ENCODE measurements at places on chromosomes 6 and 20.

GRCh38 chr6:167832497-167833395 is 6.0 kb downstream of the AFDN start:
- no peak for DNase-seq

DNA sequence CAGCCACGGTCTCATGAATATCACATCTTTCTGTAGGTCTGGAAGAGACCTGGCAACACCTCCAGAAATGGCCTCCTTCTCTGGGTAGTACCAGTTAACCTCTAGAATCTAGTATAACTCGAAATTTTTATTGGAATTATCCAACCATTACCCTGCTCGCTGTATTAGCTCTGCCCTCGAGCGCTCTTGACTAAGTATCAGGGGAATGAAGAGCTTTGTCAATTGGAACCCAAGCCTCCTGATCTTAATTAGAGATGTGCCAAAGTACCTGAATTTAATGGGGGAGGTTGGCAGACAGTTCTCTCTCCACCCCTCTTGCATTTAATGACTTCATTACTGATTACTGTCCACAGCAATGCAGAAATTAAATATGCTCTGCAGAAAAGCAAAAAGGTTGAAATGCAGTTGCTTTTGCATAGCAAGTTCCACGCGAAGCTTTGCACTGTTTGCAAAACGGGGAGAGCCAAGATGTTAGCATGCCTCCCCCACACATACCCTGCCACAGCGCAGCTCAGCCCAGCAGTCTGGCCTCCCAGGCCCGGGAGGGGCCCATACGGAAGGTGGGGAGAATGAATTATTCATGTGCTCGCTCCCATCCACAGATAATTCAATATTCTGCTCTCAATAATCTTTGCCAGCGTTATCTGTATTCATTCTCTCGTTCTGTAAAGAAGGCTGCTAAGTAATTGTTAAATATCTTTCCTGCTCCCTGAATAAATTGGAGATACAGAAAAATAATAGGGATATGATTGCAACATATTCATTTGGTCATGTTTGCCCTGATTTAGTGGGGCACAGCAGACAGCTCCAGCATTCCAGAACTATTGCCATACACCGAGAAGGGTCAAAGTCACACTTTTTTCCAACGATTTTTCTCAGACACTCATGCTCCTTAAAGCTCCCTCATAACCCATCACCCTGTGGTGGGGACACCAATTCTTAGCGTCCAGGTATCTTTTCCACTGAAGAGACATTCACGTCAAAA is 305.8 kb downstream of the CDH26 start:
- DNase-seq = no peak

GRCh38 chr20:20073801-20074371 is 21.6 kb downstream of the CFAP61 start:
- DNase-seq = no peak

DNA sequence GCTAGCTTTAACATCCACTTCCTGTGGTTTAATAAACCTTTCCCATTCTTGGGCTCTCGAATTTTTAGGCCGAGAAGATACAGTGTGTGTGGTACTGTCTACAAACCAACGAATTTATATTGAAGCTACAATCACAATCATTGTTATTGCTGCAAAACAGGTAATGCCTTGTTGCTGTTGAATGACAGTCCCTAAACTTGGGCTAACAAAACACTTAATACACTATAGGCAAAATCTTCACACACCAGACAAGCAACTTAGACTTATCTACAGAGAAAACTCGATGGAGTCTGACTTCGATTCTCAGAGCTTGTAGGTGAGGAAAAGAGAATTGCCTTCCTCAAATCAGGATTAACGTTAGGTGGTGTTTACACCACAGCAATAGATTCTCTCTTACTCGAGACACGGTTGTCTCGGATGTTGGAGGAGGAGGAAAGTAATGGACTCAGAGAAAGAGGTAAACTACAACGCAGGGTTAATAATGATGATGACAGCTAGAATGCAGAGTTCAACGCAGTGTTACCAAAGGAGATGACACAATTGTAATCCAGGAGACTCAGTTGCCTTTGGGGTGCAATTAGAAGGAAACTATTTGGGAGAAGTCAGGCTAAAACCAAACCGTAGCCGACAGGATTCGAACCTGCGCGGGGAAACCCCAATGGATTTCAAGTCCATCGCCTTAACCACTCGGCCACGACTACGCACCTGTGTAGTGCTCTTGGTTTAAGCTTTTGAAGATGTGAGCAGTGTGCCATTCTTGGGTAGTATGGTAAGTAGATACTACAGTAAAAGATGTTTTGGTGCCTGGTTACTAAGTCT is 32.5 kb upstream of the ZNF184 start:
- DNase-seq = no peak

GRCh38 chr20:33679758-33680485 is 5.7 kb upstream of the NECAB3 start:
- no peak for DNase-seq

- DNase-seq = no peak
These were observed 140.9 kb downstream of the THBS2 start for GRCh38 chr6:169112483-169113320.

DNA sequence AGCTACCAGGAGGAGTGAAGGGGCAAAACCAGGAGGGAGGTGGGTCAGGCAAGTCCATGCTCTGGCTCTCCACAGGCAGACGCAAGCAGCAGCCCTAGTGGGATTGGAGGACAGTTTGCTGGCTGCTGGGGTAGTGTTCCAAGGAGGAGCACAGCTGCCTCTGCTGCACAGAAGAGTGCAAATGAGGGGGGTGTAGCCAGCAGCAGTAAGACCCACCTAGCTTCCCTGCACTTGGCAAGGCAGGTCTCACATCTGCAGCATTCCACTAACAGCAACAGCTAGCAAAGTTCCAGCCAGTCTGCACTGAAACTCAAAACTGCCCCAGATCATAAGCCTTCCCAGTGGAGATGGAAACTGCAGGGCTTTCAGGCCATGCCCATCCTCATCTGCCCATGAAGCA is 405.0 kb downstream of the UTRN start:
- no peak for DNase-seq

GRCh38 chr20:34328928-34329677 is 25.9 kb upstream of the AHCY start:
- DNase-seq = no peak

- no peak for DNase-seq
These were observed 123.8 kb downstream of the RFPL4B start for GRCh38 chr6:112470950-112471349.

GRCh38 chr6:106087548-106088325 is 1.6 kb downstream of the PRDM1 start:
- DNase-seq = no peak

DNA sequence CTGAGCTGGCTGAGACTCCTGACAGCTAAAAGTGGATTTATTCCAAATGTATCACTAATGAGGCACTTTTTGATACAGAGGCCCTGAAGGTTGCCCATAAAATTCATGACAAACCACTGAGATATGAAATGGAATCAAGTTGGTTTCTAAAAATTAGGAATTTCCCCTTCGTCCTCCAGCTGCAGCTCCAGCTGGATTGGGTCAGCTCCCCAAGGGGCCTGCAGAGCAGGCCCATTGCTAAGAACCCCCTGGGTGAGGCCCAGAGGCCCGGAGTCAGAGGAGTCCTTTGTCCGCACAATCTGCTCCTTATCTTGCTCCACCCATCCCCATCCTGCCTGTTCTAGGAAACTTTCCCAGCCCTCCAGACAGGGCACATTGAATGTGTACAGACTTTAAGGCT is 163.5 kb upstream of the TOP1 start:
- DNase-seq = no peak

DNA sequence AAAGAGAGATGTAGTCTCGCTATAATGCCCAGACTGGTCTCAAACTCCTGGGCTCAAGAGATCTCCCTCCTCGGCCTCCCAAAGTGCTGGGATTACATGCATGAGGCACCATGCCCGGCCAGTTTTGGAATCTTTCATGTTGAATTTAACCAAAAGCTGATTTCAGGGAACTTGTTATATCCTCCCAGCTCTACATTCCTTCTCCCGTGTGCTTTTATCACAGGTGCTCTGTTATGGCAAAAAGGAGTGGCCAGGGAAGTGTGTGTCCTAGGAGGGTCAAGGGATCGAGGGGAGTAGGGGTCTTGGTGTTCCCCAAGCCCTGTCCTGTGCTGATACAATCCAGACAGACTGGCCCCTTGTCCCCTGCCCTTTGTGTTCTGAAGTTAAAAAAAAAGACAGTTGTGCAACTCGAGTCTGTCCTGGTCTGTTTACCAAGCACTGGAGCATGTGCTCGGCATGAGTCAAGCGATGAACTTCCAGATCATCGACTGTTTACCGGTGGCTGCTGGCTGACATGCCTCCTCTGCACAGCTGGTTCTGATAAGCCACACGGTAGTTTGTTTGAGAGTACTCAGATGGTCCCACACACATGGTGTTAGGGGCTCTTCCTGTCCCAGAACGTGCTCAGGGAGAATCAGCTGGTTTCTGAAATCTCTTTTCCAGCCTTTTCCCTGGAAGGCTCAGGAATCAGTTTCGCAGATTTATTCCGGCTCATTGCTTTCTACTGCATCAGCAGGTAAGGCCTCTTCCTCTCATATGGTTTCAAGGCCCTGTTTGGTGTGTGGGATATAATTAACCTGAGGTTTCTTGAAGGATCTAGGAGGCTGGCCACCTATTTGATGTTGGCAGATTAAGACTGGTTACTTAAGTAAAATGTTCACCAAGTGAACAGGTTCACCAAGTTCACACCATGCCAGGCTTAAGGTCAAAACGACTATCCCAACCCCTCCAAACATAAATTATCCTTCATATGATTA is 52.6 kb upstream of the NAA20 start:
- DNase-seq = no peak

GRCh38 chr6:98928688-98929087 is 19.1 kb downstream of the FBXL4 start:
- no peak for DNase-seq

GRCh38 chr6:98848539-98849242 is 14.3 kb downstream of the POU3F2 start:
- no peak for DNase-seq

DNA sequence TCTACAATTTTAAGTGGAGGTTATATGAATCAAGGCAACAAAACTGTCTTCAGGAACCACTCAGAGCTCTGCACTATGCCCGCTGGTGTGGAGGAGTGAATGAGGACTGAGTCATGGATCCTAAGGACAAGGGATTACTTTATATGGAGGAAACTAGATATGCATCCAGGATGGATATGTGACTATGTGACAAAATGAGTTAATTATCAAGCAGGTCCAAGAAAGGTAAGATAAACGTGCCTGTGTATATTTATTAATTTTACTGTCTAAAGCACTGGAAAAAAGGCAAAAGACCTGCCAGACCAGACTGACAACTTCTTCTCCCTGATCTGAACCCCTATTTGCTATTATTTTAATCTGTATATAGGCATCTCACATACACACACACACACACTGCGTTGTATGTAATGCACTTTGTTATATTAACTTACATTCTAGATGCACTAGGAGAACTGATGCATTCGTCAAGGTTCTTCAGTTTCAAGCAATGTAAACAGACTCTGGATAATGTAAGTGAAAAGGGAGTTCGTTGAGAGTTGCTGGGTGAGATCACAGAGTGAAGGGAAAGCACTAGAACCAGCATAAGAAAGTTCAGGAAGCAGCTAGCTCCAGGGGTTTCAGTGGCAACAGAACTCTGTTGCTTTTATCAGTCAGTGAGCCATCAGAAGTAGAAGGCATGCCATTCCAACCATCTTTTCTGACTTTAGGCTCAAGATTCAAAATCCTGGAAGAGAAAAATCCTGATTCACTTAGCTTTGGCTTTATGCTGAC is 26.4 kb upstream of the ADGRG6 start:
- DNase-seq = no peak

DNA sequence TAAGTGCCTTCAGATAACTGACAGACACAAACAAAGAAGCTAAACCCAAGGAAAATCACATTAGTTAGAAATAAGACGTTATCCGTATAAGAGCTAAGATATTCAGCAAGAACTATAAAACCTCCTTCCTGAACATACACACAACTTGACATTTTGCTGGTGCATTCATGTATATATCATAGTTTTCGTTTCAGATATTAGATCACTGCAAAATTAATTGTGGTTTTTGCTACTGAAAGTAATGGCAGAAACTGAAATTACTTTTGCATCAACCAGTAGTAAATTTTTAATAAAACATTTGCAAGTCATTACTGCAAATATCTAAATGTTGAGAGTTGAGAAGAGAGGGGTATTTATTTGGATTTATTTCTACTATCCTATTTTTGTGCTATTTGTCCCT is 26.1 kb upstream of the KCNQ5 start:
- DNase-seq = no peak

DNA sequence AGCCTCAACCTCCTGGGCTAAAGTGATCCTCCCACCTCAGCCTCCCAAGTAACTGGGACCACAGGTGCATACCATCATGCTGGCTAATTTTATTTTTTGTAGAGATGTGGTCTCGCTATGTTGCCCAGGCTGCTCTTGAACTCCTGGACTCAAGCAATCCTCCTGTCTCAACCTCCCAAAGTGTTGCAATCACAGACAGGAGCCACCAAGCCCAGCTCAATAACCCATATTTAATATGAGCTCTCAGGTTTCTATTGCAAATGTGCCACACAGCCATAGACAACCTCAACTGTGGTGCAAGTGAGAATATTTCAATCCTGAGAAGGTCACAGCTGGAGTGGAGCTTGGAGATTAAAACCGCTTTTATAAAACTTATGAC is 14.4 kb downstream of the JPH2 start:
- no peak for DNase-seq

- no peak for DNase-seq
These were observed 6.6 kb upstream of the BTBD9 start for GRCh38 chr6:38646166-38646878.

DNA sequence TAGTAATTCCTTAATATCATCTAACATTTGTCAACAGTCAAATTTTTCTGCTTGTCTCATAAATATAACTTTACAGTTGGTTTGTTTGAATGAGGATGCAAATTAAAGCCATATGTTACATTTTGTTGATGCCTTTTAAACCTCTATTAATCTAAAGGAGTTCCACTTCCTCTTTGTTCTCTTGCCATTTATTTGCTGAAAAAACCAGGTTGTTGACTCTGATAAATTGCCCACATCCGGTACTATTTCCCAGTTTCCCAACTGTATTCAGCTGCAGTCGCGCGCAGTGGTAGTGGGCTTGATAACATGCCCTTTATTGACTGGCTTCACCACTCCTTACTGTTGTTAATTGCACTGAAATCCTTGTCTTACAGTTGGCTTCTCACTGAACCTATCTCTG is 32.8 kb upstream of the SIRPB2 start:
- DNase-seq = no peak

DNA sequence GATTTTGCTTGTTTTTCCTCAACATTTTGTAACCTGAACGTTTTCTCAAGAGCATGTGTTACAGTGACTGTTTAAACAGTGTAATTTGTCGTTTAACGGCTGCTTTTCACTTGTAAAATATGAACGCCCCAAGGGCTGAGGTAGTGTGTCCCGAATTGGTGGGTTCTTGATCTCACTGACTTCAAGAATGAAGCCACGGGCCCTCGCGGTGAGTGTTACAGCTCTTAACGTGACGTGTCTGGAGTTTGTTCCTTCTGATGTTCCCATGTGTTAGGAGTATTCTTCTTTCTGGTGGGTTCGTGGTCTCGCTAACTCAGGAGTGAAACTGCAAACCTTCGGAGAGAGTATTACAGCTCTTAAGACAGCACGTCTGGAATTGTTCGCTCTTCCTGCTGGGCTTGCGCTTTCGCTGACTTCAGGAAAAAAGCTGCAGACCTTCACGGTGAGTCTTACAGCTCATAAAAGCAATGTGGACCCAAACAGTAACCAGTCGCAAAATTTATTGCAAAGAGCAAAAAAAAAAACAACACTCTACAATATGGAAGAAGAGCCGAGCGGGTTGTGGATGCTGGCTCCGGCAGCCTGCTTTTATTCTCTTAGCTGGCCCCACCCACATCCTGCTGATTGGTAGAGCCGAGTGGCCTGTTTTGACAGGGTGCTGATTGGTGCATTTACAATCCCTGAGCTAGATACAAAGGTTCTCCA is 25.1 kb upstream of the TRIM27 start:
- no peak for DNase-seq

Measured in type B pancreatic cell (in vitro differentiated cells).